HT1080 (cell line): ENCODE measurements at places on chromosomes 4 and X. TPM values are rescaled to one million over a fixed set of nuclear protein-coding genes. Genes with fewer than 3 reads are reported as not detected.

SSX4 gene
- 0.27 TPM in 1 of 2 replicates, not detected in the other for total RNA-seq

JCHAIN gene
- not detected in 2 replicates for total RNA-seq

PHEX gene
- total RNA-seq: 0.47 and 0.59 TPM in 2 replicates

SPATA4 gene
- not detected in 2 replicates for total RNA-seq

GIMD1 gene
- not detected in 2 replicates for total RNA-seq

UGT2B28 gene
- not detected in 2 replicates for total RNA-seq

UVSSA gene
- total RNA-seq: 4.6 and 7.1 TPM in 2 replicates

DUX4 gene
- total RNA-seq: not detected in 2 replicates

AREG gene
- 1.4 and 1.9 TPM in 2 replicates for total RNA-seq

PCYT1B gene
- total RNA-seq: not detected in 2 replicates

GPR34 gene
- not detected in 2 replicates for total RNA-seq

TSPAN5 gene
- 27.7 and 32.9 TPM in 2 replicates for total RNA-seq

PNCK gene
- not detected in 2 replicates for total RNA-seq

KDR gene
- total RNA-seq: 0.17 and 0.58 TPM in 2 replicates

RASL11B gene
- total RNA-seq: not detected in 2 replicates

PPEF2 gene
- not detected in 2 replicates for total RNA-seq

PLXNB3 gene
- 2.3 and 4.5 TPM in 2 replicates for total RNA-seq

TMPRSS11A gene
- not detected in 2 replicates for total RNA-seq
